Peyer's patch (tissue), 4 donors: ENCODE measurements at places on chromosomes 2 and 18. TPM values are rescaled to one million over a fixed set of nuclear protein-coding genes. Genes with fewer than 3 reads are reported as not detected.

- H3K36me3 ChIP-seq = no peaks in the 10 kb centered on the region
- H3K27me3 ChIP-seq = no peaks in the 10 kb centered on the region
- H3K4me1 ChIP-seq = no peaks in the 10 kb centered on the region
Measured at GRCh38 chr2:231182513-231182899, 15.9 kb upstream of the ARMC9 start.

Gene NOTO
- total RNA-seq = not detected

Gene NCKAP1
- 96.5 TPM for total RNA-seq

Gene M1AP
- total RNA-seq = not detected
